Muscle of leg (tissue), 16 donors: ENCODE measurements at places on chromosomes 12 and 14. TPM values are rescaled to one million over a fixed set of nuclear protein-coding genes. Genes with fewer than 3 reads are reported as not detected.

Gene CMA1
- not detected for polyA plus RNA-seq

Gene ABCC9
- polyA plus RNA-seq: 67.8 TPM

Gene SYCP3
- 1.2 TPM for polyA plus RNA-seq

Gene NGB
- 0.17 TPM for polyA plus RNA-seq

Gene KLRG1
- 2.6 TPM for polyA plus RNA-seq

Gene LTB4R2
- 2.2 TPM for polyA plus RNA-seq

Gene GZMB
- 0.72 TPM for polyA plus RNA-seq

Gene PRH2
- polyA plus RNA-seq: 0.35 TPM

Gene FGD4
- polyA plus RNA-seq: 12.9 TPM

- DNase-seq: no peak
These were observed 989.1 kb upstream of the TMEM132C start for GRCh38 chr12:127277882-127278281.

DNA sequence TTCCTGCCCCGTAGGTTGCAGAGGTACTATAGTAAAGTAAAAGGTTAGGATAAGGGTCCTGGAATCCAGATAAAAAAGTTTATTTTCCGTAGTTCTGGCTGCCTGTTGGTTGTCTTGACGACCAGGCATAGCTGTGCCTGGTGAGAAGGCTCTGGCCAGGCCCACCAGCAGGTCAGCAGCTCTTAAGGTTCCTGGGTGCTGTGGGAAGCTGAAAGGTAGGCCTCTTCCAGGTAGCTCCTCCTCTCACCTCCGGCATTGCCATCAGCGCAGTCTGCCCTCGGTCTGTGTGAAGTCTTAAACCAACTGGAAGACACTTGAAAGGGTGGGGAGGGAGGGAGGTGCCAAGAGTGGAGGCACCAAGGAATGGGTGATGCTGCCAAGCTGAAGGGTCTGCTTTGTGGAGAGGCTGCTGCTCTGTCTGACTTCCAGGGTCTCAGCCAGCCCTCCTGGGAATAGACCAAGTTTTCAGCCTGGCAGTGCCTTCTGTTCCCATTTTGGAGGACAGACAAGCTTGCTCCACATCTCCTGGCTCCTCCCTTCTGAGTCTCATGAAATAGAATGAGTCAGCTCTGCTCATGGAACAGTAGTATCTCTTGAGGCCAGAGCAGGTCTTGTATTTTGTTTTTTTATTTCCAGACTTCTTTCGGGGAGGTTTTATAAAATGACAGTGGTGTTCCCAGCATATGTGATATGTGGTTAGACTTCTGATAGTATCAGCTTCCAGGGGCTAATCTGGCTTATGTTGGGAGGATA, 5.2 kb upstream of the ACADS start:
- no peak for DNase-seq

DNA sequence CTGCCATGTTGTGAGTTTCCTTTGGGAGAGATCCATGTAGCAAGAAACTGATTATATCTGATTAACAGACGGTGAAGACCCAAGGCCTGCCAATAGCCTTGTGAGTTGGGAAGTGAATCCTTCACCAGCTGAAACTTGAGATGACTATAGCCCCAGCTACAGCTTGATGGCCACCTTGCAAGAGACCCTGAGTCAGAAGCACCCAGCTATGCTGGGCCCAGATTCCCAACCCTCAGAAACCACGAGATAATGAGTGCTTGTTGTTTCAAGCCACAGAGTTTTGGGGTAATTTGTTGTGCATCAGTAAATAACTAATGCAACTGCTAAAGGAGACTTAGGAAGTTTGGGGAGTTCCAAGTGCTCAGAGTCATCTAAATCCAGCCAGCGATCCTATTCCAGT, 80.3 kb downstream of the AVPR1A start:
- DNase-seq: no peak

- peak; percentile 34 for DNase-seq
These were observed 68.7 kb downstream of the SERPINA3 start for GRCh38 chr14:94680862-94681288.

DNA sequence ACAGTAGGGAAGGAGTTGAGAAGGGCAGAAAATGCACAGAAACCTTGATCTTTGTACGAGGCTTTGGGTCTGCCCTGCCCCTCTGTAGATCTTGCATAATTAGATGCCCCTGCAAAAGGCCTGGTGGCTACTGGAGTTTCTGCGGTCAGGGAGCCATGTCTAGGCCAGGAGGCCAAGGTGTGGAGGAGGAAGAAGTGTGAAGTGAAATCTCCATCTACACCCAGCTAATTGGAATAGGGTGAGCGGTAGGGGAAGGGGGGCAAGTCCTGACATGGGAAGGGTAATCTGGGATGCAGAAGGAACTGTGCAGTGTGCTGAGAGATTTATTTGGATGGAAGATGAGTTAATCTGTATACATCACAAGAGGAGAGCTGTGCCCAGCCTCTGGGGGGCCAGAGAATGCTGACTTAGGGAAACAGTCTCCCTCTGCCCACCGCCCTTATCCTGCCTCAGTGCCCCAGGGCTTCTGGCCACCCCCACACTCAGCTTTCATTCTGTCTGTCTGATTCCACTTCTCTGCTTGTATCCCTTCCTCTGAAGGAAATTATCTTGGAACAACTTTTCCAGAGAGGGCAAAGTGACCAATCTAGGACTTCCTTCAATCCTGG, 5.4 kb downstream of the CYP27B1 start:
- no peak for DNase-seq

GRCh38 chr12:121430833-121431415, 31.0 kb downstream of the RNF34 start:
- peak; percentile 56 for DNase-seq

GRCh38 chr14:71168564-71169427, 261.5 kb downstream of the PCNX1 start:
- DNase-seq: no peak

- DNase-seq: peak; percentile 17
These were observed 166.6 kb upstream of the CCDC198 start for GRCh38 chr14:57660208-57660607.

DNA sequence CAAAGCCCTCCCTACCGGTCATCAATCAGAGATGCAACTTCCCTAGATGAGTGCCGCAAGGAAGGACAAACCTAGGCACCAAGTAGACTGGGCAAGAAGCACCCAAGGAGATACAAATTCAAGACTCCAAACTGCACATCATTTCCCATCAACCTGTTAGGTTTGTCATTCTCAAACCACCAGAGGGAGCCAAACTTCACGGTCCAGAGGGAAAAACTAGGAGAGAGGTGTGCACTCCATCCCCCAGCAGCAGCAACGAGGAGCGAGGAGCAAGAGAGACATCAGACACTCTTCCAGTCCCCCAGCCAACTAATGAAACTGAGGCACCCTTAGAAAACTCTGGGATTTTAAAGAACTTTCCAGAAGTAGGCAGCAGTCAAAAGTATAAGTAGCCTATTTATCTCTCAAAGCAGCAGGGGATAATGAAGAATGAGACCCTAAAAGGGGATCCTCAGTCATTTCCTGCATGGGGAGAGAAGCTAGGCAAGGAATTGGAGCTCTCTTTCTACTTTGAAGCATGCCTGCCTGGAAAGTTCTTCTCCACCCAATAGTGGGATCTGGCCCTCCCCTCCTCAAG, 37.0 kb upstream of the NT5DC3 start:
- DNase-seq: peak; percentile 73

DNA sequence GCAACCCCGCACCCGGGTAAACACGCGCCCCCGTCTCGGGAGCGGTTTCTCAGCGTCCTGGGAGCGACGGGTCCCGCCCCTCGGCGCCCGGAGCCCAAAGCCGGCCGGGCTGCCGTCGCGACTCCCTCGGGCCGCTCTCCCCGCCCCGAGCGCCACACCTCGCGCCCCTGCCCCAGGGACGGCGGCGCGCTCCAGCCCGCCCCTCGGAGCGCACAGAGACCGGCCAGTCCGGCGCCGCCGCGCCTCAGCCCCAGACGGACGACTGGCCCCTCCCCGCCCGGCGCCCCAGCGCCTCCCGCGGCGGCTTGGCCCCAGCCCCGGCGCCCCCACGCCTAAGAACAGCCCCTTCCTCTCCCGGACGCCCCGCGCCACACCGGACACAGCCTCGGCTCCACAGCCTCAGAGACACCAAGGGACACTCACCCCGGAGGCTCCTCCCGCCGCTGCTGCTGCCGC, 411 bp downstream of the BTBD7 start:
- peak; percentile 63 for DNase-seq

GRCh38 chr12:122891661-122892525, 4.0 kb downstream of the VPS37B start:
- DNase-seq: peak; percentile 64
